ENCODE measurements at places on chromosomes 1 and 21.

DNA sequence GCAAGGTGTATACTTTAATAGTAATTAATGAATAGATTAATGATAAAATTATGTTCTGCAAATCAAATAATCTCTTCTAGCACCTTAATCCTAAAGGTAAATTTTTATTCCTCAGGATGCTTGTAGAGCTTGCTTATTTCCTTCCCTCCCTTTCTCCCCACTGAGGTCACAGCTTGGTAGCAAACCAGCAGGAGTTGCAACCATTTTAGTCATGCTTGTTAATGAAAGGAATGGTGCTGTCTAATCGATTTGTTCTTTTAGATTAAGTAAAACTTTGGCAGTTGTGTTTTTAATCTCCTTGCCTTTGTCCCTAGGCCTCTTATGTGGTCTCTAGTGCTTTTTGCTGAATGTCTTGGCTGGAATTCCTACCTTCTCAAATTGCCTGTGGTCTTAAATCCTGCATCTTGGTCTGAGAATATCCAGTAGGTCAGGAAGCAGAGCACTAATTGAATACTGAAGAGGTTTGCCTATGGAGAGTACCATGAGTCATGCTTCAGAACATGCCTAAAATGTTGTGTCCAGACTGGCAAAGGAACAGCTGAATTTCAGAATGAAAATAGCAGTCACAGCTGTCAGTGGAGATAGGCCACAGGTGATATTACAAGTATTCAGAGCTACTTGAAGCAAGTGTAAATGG, 36.3 kb upstream of the RWDD3 start:
- DNase-seq: no peak

DNA sequence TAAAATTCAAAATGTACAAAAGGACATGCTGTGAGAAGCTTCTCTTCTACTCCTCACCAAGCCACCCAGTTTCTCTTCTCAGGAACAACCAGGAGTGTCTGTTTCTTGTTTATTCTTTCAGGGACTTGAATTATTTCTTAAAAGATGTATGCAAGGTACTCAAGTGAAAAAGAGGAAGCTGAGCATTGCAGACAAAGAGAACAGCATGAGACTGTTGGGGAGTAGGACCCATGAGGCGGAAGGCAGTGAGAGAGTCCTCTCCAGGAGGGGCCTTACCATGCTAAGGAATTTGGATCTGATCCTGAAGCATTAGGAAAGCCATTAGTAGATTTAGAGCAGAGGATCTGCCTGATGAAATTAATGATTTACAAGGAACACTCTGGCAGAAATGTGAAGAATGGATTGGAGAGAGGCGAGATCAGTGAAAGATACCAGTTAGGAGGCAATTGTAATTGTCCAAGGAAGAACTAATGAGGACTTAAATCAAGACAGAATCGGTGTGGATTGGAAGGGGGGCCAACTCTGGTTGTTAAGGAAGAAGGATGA, 14.7 kb upstream of the SSX2IP start:
- no peak for DNase-seq

GRCh38 chr1:39852214-39852791, 31.0 kb downstream of the TRIT1 start:
- no peak for DNase-seq

GRCh38 chr1:52792036-52792435, 50.5 kb upstream of the ZYG11A start:
- no peak for DNase-seq

GRCh38 chr1:38193040-38193439, 146.4 kb upstream of the POU3F1 start:
- DNase-seq: no peak

DNA sequence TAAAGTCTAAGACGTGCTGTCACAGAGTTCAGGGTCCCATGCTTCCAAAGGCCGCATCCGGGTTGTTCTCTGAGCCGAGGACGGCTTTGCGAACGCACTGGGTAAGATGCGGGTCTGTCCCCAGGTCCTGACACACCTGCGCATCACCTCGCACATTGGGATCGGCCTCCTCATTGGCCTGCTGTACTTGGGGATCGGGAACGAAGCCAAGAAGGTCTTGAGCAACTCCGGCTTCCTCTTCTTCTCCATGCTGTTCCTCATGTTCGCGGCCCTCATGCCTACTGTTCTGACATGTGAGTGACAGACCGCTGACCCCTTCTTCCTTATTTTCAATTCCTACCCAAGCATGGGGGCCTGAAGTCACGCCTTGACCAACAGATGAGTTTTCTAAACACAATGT, 25.3 kb downstream of the TFF3 start:
- DNase-seq: no peak

- DNase-seq: no peak
Measured at GRCh38 chr1:61120246-61120840, 38.0 kb downstream of the NFIA start.

Measured in glutamatergic neuron (in vitro differentiated cells).